IPS-NIHi11 (cell line): ENCODE measurements at places on chromosomes 11 and 22.

DNA sequence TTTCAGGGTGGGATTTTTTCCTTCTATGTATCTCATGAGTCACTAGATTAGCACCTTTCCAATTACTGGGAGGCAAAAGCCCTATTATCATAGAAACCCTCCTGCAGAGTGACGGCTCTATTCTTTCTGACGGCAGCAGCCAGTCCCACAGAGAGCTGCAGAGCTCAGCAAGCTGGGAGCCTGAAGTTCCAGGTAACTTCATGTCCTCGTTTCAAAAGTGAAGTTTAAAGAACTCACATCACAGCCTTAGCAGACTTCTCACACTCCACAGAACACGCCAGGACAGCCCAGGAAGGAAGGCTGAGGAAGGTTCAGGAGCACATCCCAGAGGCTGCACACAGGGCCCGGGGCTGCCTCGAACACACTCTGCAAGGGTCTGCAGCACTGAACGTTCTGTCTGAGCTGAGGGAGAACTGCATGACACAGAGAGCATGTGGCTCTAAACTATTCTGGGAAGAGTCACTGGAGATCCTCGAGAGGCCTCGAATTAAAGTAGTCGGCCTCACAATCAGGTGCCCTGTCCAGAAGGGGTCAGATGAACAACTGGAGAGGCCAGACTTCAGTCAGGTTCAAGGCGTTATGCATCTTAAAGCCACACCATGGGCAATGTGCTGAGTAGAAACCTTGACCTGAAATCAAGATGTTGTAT lies 104.2 kb upstream of the DRD2 start:
- no peak for DNase-seq

- no peak for DNase-seq
Observed at GRCh38 chr11:33413301-33413700, 156.1 kb downstream of the HIPK3 start.

DNA sequence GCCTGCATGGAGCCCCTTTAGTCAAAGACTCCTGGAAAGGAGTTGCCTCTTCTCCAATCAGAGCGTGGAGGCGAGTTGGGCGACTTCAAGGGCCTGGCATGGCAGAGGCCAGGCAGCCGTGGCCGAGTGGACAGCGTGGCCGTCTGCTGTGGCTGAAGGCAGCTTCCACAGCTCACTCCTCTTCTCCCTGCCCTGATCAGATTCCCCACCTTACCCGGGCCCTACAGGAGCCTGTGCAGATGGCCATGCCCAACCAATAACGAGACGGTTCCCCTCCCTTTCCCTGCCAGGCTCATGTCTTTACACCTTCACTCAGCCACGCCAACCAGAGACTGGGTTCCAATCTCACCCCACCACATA lies 20.0 kb upstream of the SLC22A12 start:
- no peak for DNase-seq

DNA sequence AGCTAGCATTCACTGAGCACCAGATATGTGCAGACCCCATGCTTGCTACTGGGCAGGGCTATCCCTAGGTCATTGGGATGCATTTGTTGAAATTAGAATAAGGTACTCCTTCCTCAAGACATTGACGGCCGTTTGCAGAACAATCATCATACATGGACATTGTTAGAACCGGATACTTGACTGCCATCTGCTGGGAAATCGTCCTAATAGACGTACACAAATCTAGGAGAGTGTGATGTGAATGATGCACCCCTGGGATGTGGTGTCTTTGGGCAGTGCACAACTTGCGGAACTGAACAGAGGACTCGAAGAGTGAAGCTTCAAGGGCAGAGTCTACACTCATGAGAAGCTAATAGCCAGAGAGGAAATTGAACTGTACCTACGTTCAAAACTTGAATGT lies 35.9 kb downstream of the MYO18B start:
- DNase-seq, result no peak

GRCh38 chr11:35282221-35282882 lies 137.0 kb downstream of the SLC1A2 start:
- DNase-seq, result no peak

DNA sequence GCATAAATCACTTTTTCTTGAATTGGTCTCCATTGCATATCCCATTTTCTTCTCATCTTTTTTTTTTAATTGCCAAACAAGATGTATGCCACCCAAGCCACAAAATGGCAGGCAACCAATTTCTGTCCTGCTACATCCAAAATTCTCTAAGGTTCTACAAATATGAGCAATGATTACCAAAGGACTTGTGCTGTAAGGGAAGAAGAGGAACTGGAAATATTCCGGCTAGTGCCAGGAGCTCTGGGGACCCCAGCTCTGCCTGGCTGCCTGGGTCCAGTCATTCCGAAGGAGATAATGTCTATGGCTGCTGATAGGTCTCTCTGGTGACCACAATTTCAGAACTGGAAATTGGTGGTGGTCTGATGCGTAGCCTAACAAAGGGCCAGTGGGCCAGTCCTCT lies 17.1 kb upstream of the SNX32 start:
- DNase-seq, result peak; percentile 1
